Left kidney (tissue), 8 donors: ENCODE measurements at places on chromosomes 12 and 14. TPM values are rescaled to one million over a fixed set of nuclear protein-coding genes. Genes with fewer than 3 reads are reported as not detected.

DNA sequence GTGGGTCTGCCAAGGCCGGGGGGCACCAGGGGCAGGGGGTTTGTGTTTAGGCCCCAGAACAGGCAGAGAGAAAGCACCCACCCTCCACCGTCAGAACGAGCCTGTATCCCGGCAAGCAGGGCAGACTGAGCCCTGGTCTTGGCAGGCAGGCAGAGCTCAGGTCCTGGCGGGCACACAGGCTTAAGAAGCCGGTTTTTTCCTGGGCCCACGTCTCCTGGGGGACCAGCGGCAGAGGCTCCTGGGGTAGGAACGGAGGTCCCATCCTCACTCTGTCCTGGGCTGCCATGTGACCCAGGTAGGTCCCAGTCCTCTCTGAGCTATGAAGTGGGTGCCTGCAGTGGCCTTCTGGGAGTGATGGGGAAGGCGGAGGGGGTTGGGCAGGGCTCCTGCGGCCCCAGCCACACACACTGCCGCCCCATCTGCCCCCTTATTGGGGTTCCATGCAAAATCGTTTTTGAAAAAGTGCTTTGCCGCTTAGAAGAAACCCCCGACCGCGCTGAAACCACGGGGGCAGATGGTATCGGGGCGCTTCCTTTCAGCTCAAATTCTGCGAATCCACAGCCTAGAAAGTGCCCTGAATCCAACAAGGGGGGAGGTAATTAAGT lies 24.2 kb downstream of the SH2B3 start:
- DNase-seq = no peak

The AKAP6 gene
- 2.9 TPM for polyA plus RNA-seq

DNA sequence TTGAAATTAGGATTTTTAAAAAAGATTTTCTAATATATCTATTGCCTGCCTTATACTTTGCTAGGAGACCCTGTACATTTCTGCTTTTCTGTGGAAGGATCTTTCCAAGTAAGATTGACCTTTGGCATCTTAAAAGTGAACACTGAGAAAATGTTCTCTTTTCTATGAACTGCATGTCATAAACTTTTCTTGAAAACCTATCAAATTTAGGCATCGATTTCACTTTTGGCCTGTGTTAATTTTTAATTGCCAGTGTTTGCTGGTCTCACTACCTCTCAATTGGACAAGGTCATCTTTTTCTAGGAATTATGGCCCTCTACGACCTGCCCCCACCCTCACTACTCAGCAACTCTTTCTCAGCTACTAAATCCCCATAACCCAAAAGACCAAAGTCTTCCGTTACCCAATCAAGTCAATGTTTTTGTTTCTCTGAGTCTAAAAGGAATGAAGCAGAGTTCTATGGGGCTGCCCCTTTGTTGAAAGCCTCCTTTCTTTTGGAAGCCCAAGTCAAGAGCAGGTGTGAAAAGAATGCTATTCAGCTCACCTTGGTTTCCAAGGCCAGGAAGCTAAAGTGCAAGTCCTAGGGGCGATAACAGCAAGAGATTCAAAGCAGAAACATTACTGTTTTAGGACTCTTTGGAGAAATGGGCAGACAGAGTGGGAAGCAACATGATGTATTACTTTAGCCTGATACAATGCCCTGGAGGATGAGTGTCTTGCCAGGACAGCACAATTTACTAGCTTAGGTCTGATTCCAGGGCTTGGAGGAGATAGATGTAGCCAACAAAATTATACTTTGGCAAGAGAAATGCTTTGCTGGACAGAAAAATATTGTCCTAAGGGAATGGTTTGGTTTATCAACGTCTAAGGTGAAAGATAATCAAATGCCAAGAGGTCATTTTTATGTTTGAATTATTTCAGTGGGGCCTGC lies 55.0 kb downstream of the IGF1 start:
- DNase-seq = no peak

The VRTN gene
- polyA plus RNA-seq = not detected

The SERPINA12 gene
- polyA plus RNA-seq = 0.91 TPM

DNA sequence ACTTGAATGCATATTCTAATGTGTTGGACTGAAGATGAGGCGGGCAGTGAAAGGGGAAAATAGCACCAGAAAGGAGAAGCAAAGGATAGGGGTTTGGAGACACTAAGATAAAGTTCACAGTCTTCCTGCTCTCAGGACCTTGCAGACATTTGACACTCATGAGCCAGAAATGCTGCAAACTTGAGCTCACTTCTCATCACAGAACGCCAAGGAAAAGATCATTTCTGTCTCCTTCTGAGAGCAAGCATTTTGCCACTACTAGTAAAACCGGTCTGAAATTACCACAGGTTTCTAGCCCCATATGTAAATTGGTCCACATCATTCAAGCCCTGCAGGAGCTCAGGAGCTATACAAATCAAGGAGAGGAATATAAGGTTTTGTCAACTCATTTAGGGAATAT lies 44.6 kb upstream of the ANO2 start:
- no peak for DNase-seq

DNA sequence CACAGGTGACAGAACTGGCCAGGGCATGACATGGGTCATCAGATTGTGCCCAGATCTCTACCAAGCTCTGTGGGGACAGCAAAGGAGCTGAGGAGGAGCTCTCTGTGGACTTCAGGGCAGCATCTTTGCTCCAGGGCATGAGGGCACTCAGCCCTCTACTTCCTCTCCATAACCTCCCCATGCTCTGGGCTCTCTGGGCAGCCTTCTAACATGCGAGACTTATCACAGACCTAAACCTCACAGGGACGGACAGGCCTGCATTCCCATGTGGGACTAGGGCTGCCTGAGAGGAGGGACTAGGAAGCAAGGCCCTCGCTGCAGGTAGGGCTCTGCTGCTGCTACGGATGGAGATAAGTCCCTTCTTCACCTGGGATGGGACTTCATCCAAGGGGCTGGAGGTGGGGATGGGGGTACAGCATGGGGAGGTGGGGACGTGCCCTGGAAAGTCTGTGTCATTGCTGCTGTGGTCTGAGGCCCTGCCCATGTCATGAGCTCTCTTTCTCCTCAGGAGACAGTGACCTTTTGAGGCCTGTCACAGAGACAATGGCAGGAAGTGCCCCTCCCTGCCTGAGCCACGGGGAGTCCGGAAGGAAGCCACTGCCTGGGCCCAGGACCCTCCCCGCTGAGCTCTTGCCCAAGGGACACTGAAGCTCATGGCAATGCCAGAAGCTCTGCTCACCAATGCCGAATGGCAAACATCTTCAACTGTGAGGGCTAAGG lies 44.1 kb downstream of the PITPNM2 start:
- DNase-seq = no peak

DNA sequence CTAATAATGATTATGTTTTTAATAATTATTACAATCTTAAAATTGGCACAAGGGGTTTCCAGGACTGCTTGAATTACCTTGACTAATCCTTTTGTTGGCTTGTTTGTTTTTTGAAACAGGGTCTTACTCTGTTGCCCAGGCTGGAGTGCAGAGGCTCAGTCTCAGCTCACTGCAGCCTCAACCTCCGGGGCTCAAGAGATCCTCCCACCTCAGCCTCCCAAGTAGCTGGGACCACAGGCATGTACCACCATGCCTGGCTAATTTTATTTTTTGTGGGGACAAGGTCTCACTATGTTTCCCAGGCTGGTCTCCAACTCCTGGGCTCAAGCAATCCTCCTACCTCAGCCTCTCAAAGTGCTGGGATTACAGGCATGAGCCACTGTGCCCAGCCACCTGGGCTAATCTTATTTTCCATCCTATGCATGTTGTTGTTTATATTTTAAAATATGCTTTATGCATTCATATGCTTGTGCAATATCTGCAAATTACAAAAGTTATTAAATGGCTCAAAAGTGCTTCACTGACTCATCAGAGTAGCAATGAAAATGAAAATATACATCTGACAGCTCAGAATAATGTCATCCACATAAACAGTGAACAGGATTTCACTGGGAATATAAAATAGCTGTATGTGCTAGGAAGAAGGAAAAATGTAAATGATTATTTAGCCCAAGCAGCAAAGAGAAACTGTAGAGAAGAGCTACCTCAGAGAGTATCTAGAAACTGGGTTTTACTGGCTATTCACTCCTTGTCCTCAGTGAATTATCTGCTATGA lies 24.8 kb upstream of the PLEKHG6 start:
- no peak for DNase-seq

DNA sequence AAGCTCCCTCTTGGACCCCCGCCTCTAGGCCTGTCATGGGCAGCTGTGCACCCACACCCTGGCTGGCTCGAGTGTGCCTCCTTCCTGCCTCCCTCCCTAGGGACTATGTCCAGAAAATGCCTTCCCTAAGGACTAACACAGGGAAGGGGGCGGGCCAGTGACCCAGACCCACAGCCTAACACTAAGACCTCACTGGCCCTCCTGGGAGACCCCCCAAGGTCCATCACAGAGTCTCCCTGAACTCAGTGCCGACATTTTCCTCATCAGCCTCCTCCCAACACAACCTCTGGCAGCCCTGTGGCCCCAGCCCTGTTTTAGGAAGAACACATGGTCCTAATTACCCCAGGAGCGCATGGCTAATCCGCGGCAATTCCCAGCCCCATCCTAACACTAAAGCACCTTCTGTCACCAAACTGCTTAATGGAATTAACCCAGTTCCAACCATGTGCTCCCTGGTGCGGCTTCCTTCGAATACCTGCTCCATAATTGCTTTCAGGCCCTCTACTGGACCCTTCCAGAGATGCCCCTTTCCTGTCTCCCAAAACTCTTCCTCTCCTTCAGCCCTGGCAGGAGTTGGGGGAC lies 5.6 kb downstream of the MSI1 start:
- no peak for DNase-seq

The ISCA2 gene
- 35.1 TPM for polyA plus RNA-seq

GRCh38 chr12:89347325-89347829 lies 4.9 kb downstream of the DUSP6 start:
- no peak for DNase-seq

DNA sequence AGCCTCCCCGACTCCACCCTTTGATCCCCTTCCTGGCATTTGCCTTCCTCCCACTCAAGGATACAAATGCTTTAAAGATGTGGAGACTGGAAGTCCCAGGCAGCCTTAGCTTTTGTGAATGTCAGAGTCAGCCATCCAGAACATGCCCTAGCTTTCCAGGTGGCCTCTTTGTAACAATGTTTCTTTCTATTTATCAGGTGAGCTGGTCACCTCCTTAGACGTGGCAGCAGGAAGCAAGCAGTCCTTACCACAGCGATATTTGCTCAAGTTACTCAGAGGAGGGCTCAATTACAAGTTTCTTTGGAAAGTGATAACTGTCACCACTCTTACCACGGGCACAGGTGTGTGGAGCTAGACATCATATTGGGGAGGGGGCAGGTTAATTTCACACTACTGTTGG lies 4.9 kb downstream of the GALNT6 start:
- no peak for DNase-seq

DNA sequence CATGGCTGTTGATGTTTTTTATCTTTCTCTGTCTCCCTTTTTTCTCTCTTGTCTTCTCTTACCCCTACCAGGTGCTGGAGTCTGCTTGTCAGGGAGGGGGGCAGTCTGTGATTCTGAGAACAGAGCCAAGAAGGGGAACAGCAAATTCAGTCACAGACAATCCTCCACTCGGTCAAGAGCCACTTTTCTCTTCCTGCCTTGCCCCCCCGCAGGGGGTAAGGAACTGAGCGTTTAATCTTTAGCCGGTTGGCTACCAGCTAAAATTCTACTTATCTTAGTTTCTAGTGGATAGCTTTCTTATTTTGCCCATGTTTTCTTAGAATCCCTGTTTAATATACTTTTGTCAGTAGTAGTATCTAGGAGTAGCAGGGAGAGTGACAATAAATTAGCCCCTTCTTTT lies 1.9 kb downstream of the RIMKLB start:
- no peak for DNase-seq

DNA sequence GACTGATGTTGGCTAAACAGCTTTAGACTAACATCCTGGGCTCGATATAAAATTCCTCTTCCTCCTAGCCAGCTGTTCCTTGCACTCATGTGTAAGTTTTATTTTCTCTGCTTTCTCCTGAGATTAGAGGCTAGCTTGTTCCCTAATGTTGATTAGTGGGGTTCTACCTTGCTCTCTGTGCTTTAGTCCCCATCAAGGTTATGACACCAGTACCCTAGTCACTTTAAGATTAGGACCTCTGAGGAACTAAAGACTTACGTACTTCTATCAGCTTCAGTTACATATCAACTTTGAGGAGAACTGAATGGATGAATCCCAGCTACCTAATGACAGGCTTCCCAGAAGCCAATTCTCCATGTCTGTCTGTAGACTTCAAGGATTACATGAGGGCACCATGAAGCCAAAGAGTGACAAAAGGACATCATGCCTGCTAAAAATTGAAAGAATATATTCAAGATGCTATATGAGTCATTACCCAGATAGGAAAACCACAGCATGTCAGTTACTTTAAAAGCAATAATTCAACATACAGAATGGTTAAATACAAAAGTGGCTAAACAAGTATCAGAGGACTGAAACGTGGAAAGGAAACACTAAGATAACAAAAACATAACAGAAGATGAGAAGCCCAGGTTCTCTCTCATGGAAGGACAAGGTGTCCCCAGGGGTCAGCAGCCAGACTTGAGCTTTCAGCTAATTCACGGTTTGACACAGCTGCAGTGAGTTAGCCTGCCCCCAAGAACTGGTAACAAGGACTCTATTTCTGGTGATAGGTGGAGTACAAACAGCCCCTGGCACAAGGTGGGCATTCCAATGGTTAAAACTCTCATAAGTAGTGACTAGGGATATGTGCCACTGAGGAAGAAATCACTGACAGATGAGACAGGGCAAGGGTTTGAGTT lies 20.4 kb downstream of the ADAM20 start:
- DNase-seq = no peak

DNA sequence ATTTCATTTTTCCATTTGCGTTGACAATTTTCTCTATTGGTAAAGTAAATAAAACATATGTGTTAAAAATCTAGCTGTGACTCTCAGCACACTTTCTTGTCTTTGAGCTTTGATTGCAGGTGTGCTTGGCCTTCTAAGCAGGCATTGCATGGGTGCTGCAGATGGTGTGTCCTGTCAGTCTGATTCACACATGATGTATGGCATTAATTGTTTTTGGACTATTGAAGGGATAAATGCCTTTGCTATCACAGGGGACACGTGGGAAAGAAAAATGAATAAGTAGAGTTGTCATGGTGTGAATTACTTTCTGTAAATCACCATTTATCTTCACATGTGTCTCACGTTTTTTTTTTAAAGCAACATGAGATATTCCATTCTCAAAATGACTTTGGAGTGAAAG lies 211.3 kb upstream of the NAV3 start:
- no peak for DNase-seq

The CPM gene
- 27.3 TPM for polyA plus RNA-seq

DNA sequence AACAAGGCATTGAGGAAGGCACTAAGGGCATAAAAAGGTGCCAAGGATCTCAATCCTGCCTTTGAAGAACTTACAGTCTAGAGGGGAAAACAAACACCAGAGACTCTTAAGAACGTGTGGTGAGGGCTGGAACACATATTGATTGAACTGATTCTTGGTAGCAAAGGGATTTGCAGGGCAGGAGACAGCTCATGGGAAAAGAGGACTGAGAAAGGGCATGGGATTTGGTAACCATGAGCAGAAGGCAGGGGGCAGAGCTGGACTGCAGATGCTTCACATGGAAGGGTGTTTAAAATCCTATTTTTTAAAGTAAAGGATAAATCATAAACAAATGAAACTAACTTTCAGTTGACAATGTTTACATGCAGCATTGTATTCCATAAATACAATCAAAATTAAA lies 203.1 kb downstream of the ITPR2 start:
- DNase-seq = no peak

GRCh38 chr12:75970310-75970709 lies 61.3 kb downstream of the PHLDA1 start:
- DNase-seq = no peak

- peak; percentile 76 for DNase-seq
Measured at GRCh38 chr12:12327802-12328201, 22.2 kb downstream of the MANSC1 start.

The PARPBP gene
- polyA plus RNA-seq = 18.3 TPM
